Mesenteric fat pad (tissue), 1 donor: ENCODE measurements at places on chromosomes 5 and 9. TPM values are rescaled to one million over a fixed set of nuclear protein-coding genes. Genes with fewer than 3 reads are reported as not detected.

The ELOVL7 gene
- 5.6 TPM for total RNA-seq

DNA sequence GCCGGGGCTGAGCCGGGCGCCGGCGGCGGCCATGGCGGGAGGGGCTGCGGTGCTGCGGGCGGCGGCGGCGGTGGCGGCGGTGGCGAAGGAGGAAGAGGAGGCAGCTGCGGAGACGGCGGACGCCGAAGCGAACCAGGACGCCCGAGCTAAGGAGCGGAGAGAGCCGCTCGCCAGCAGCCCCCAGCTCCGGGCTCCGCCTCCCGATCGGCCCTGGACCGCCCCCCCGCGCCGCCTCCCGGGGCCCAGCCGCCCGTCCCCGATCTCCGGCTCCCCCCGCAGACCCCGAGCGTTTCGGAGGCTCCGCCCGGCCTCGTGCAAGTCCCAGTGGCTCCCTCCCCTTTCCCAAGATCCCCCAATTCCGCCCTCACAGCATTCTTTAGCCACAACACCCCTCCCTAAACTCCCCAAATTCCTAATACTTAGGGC is at the start of gene ASTN2:
TSS of gene ASTN2 (minus strand) at position 152 of the 426 bp plus-strand sequence. CDS start at position 33, 119 bp downstream.
- DNase-seq = no peak

DNA sequence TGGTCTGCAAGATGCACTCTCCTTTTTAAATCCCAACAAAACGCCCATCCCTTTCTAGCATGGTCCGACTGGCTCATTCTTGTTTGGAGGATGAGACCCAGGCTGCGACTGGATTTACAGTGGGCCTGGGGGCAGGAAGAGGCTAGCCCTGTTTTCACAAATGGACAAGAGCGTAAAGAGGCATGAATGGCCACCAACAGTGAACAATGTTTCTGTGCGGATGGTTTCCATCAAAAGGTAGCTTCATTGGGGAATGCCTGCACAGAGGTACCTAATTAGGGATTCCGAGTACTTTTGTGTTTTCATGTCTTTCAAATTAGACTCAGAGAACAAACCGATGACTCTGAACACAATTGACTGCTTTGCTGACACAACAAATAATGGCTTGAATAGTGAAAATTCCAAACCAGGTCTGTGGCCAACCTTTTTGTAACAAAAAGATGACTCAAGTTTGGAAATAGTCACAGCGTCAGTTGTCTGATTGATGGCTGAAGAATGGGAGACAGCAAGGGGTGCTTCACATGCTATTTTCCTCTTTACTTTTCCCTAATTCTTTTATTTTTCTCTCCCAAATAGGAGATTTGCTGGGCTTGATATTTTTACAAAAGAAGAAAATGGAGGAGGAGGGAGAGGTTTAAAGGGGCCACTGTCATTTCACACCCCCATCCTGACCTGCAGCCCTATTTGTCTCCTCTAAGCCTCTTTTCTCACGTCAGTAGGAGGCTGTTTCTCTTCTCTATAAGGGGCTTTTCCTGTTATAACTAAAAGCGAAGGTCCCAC is 208.1 kb upstream of the S1PR3 start:
- no peak for DNase-seq

DNA sequence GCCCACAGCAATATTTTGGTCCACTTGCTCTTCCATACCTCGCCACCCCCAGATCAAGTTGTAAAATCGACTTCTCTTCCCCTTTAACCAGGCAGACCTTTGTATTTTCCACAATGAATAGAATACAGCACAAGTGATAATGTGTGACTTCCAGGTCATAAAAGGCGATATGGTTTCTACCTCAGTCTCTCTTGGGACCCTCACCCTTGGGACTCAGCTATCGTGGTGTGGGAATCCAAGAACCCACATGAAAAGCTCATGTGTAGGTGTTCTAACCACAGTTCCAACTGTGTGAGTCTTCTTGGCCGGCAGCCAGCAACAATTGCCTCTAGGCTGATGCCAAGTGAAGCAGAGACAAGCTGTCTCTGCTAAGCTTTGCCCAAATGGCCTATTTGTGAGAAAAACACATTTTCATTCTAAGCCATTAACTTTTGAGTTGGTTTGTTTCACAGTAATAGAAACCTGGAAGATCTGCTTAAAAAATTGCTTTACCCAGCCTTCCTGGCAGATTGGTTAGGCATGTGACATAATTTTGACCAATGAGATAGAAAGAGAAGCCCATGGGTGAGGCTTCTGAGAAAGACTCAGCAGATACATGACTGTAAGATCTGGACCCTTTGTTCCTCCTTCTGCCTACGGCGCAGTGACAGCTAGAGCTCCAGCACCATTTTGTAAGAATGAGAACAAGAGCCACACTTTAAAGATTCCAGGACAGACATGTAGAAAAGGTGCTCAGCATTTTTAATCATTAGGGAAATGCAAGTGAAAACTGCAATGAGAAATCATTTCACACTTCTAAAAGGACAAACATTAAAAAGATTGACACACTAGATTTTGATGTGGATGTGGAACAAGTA is 18.3 kb upstream of the MLLT3 start:
- no peak for DNase-seq

- DNase-seq = no peak
Measured at GRCh38 chr5:16784843-16785791, 151.0 kb downstream of the MYO10 start.

GRCh38 chr5:32127711-32128110 is 46.4 kb downstream of the GOLPH3 start:
- no peak for DNase-seq

- no peak for DNase-seq
Measured at GRCh38 chr5:143214458-143214857, 189.0 kb downstream of the NR3C1 start.

DNA sequence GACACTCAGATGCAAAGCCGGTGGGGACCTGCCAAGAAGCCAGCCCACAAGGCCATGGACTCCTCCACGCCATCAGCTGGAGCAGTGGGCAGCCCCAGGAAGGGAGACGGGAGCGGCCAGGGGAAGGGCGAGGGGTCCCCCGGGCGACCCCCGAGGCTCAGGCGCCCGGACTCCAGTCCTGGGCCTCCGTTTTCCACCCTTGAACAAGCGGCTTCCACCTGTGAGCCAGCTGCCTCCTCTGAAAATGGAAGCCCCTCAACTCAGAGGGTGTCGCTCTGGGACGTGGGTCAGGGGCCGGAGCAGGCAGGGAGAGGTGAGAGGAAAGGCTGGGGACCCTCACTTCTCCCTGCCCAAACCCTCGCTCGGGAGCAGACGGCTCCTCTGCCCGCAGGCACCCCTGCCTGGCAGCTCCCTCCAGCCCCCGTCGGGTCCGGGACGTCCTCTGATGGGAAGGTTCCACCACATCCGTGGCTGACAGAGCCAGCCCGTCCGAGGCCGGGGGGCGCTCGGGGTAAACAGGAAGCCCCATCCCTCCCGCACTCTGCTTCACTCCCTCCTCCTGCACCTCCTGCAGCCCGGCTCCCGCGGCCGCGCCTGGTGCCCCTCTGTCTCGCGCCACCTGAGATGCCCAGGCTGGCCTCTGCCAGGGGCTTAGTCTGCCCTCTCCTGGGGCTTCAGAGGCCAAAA is 3.7 kb upstream of the EGFL7 start:
- no peak for DNase-seq

DNA sequence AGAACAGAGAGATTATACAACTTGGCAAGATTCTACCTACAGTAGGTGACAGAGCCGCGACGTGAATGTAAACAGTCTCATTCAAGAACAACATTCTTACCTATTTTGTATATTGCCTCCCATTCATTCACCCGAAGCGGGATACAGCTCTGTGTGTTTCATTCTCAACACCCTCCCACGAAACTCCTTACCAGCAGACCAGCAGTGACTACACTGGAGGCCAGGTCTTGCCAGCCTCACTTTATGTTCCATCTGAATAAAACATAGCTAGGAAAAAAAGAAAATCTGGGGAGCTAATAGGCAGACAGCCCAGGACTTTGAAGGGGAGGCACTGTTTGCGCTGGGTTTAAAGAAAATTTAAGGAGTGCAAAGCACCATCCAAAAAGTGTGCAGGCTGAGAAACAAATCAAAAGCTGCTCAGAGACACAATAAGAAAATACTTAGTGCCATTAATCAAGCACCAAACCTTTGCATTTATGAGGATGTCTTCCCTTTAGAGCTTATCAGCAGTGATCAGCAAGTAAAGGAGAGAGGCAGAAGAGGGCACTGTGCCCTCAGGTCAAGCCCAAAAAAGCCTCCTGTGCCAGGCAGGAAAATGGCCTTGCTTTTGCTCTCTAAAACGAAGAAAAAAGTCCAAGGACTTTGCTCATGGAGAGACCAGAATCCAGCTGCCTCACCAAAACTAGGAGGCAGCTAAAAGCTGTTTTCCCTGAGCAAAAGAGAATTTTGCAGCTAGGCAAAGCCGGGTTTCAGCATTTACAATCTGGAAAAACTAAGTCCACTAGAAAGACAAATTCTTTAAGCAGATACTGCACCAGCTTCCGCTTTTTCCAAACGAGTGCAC is 295.1 kb downstream of the BNC2 start:
- no peak for DNase-seq

DNA sequence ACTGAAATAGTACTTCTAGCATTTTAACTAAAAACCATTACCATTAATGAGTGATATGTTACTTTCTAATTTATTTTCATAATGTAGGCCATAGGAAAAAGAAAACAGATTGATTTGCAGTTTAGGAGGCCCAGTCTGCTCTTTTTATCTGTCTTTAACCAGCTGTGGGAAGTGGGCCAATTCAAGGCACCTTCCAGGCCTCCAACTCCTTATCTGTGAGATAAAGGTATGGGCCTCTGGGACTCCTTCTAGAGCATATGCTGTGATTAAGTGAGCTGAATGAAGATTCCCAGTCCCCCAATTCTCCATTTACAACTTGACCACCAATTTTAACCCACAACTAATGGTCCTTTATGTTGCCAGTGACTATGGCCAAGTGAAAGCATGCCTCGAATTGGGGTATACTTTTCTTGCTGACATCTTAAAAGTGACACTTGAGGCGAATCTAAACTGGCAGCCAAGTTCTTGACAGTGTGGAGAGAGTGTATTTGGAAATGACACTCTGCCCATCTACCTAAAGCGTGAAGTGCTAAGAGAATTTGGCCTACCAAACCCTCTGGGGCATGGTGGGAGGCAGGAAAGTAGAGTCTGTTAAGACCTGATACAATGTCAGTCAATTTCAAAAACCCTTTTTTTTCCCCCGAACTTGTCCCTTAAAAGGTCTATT is 88.3 kb downstream of the PIK3R1 start:
- DNase-seq = no peak

DNA sequence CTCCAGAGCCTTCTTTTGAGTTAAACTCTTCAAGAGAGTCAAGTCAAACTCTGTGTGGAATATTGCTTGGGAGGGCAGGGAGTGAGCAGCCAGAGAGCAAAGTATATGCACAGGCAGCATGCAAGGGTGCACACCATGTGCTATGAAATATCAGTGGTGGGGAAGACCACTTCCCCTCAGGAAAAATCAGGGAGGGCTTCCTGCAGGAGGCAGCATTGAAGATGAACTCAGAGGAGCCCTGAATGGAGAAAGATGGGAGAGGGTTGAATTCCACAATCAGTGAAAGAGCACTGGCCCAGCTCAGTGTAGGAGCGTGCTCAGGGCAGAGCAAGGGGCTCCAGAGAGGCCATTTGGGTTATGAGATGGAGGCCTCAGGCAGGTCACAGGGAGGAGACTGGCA is 41.9 kb downstream of the CCDC180 start:
- no peak for DNase-seq

- no peak for DNase-seq
Measured at GRCh38 chr9:76896035-76896434, 9.9 kb downstream of the PRUNE2 start.

The LCNL1 gene
- 0.71 TPM for total RNA-seq

The ARID3C gene
- total RNA-seq = not detected

The IRX2 gene
- total RNA-seq = 0.45 TPM

DNA sequence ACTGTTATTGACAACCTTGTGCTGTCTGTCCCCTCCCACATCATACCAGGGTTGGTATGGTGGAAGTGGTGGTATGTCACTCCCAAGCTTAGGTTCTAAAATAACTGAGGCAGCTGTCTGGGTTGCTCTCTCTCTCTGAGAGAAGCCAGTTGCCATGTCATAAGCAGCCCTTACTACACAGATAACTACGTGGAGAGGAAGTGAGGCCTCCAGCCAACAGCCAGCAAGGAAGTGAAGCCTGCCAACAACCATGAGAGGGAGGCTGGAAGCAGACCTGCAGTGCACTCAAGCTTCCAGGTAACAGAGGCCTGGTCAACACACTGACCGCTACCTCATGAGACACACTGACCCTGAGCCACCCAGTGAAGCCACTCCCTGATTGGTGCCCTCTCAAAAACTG is 18.6 kb downstream of the CTNNAL1 start:
- no peak for DNase-seq

The CNTNAP3B gene
- 20.1 TPM for total RNA-seq

GRCh38 chr5:83029912-83030311 is 47.3 kb downstream of the TMEM167A start:
- no peak for DNase-seq

- DNase-seq = no peak
Measured at GRCh38 chr5:160367261-160367660, 3.2 kb downstream of the C1QTNF2 start.

DNA sequence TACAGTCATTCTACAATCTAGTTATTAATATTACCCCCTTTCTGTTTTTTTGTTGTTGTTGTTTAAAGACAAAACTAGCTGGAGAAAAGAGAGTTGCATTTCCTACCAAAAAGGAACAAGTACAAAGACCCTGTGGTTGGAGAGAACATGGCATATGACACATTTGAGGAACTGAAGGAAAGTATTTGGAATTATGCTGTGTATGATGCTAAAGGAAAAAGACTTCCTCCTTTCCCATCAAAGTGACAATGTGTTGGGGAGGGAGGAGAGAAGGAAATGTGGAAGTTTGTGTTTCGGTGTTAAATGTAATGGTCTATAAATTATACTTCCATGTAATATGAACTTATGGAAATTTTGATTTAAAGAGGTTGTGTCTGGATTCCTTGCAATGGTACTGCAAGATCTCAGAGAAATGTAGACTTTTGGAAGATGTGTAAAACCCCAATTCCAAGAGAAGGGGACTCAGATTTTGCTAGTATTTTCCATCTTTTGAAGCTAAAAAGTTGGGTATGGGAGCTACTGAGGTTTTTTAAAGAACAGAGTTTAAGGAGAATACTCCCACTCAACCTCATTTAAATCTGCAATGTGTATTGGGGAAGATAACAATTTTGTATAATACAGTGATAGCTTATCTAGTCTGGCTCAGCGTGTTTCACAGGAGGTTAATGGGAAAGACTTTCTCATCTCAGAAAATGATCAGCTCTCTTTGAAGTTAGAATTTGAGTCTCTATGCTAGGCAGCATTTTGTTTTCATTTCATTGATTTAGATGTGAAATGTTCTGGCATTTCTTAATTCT is 15.4 kb upstream of the TNFSF8 start:
- no peak for DNase-seq

The ARHGEF37 gene
- 3.9 TPM for total RNA-seq

GRCh38 chr5:149975409-149975808 is 14.9 kb downstream of the SLC26A2 start:
- DNase-seq = no peak

The EPB41L4B gene
- total RNA-seq = 48.6 TPM

GRCh38 chr5:68886814-68887213 is 207.0 kb upstream of the SLC30A5 start:
- no peak for DNase-seq

- DNase-seq = no peak
Measured at GRCh38 chr9:124475158-124475867, 25.1 kb downstream of the ADGRD2 start.
